NCI-H1092 (cell line): ENCODE measurements at places on chromosomes 2 and 18.

DNA sequence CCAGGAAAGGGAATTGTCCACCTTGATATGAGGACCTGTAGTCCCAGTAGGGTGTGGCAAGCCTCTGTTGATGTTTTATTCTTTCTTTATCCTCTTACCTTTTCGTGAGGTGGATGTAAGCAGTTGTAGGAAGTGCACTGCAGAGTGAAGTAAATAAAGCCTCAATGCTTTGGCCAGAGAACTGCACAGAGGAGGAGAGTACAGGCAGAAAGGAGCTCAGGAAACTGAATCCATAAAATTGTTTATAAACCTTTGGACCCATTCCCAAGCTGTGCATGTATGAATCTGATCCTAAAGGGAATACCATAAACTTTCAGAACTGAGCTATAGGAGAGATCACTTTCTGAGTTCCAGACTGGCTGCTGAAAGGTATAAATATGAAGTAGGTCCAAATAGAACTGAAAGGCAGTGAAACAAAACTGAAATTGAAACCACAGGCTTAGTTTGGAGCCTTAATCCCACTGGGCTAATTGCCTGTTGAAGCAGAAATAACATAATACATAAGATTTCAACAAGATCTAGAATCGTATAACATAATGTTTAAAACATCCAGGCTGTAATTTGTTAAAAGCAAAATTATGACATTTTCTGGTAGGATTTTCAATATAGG lies 17.9 kb upstream of the SLC9A4 start:
- no peak for DNase-seq

GRCh38 chr2:181258720-181259119 lies 198.5 kb upstream of the ITGA4 start:
- no peak for DNase-seq

GRCh38 chr2:51324051-51324450 lies 292.1 kb upstream of the NRXN1 start:
- no peak for DNase-seq

GRCh38 chr2:2131075-2131789 lies 199.8 kb downstream of the MYT1L start:
- no peak for DNase-seq

GRCh38 chr18:25787276-25787675 lies 303.1 kb downstream of the SS18 start:
- no peak for DNase-seq

DNA sequence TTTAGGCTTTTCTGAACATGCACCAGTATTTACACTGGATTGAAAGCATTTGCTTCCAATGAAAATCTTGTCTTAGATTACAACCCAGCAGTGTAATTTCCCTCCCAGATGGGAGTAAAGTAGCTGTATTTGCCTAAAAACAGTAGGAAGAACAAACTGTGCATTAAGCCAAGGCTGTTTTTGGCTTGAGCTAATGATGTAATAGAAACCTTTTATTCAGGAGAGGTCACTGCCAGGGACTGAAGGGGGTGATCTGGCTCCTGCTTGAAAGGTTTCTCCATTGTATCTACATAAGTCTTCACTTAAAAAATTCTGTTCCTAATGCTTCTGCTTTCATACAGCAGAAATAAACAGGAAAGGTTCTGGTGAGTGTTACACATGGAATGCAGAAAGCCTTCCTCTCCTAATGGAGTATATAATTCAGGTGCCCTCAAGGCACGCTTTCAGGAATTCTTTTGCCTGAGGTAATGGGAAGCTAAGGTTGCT lies 74.4 kb downstream of the MEIS1 start:
- no peak for DNase-seq
